ENCODE measurements at places on chromosomes 12 and 14.

DNA sequence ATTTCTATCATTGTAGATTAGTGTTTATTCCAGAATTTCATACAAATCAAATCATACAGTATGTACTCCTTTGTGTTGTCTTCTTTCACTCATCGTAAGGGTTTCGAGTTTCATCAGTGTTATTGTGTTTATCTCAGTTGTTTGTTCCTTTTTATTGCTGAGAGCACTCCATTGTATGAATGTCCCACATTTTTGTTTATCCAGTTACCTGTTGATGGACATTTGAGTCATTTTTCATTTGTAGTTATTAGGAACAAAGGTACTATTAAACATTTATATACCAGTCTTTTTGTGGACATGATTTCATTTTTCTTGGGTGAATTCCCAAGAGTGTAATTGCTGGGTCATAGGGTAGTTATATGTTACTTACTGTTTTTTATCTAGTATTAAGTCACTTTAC, 70.0 kb downstream of the BICD1 start:
- no peak for DNase-seq

DNA sequence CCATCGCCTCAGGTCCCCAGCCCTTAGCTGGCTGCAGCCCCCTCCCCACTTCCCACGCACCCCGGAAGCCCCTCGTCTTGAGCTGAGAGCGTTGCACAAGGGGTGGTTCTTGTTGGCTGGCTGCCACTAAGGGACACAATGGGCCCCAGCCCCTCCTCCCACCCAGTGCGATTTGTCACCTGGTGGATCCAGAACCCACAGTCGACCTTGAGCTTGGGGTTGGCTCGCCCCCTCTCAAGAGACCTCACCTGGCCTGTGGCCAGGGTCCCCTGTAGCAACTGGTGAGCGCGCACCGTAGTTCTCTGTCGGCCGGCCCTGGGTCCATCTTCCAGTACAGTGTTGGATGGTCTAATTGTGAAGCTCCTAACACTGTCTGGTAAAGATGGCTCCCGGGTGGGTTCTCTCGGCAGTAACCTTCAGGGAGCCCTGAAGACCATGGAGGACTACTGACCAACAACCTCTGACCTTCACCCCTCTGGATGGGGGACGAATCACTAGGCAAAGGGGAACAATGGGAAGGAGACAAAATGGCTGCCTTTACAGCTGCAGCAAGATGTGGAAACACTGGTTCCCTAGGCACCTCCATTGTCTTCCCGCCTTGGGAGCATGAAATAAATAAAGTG, 6.6 kb downstream of the PHB2 start:
- DNase-seq, result no peak

DNA sequence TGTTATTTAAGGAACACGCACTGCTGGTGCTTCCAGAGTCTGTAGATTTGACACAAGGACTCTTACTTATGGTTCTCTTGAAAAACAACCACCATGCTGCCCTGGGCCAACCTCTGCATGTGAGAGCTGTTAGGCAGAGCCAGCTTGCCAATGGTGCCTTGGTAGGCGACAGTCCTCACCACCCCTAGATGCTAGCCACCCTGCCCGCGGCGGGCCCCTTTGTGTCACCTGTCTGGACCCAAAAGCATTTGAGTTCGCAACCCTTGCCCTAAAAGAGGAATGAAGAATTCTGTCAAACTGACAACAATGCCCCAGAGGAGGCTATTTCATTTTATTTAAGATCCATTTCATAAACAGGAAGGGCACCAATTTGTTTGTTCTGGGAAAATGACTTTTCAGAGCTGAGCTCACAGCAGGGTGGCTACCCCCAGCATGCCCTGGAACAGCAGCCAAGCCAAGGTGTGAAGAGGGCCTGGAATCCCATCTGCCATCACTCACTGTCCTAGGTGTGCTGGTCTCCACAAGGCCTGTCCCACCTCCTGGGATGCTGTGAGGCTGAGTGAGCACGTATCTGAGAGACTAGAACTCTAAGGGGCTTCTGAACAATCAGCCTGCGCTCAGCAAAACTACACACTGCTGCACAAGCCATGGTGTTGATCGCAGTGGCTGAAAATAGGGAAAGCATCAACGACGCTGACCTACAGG, 63.8 kb upstream of the FZD10 start:
- no peak for DNase-seq

DNA sequence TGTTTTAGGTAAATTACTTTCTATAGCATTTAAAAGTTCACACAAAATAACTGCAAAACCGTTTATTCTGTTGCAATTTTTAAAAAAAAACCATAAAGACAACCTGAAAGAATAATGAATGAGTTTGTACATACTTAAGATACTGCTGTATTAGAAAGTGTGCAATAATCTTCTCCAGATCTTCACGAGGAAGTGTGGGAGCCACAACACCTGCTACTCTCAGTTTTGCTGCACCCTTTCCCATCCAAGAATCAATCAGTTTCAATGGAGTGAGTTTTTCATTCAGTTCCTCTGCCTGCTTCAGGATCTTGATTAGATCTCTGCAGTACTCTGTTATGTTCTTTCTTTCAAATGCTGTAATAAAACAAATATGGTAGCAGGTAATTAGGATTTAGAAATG, 30.1 kb downstream of the RECQL start:
- DNase-seq, result no peak

DNA sequence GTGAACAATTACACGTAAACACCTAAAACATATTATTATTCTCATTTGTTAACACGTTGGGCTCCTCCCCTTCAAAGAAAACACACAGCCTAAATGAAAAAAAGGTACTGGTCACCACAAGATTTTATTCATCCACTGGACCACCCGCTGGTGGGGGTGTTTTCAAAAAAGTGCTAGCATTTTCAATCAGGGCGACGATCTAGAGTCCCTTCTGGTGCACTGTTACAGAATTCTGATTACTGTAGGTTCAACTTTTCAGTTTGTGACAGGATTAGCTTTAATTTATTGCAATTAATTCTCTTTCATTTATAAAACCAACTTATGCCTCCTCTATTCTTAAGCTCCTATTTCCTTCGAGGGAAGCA, 443 bp downstream of the MAGOHB start:
- DNase-seq, result no peak

DNA sequence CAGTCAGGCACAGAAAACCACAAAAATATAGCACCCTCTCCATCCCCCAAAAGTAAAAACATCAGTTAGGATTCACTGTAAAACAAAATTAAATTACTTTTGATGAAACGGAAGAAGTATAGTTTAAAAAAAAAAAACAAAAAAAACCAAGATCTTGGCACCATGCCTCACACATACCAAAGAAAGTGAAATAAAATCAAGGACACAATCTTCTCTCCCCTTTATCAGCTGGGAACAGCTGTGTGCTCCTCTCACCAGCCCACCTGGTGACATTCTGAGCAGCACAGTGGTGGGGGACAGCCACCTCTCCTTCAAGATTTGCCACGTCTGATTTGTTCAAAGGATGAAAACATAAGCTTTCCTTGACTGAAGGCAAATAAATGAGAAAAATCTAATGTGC, 55.5 kb downstream of the ESR2 start:
- no peak for DNase-seq

DNA sequence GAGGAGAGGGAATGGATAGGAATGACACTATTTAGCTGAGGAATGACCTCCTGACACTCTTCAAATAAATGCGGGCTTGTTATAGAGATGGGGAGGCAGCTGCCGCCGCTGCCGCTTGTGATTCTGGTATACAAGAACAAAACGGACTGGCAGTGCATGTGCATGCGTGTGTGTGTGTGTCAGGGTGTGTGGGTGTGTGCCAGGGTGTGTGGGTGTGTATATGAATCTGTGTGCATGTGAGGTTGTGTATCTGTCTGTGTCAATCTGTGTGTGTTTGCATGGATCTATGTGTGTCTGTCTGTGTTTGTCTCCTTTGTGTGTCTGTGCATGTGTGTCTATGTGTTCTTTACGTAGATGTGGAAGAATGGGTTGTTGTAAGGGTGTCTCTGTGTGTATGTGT, 26.0 kb upstream of the LHX5 start:
- no peak for DNase-seq

DNA sequence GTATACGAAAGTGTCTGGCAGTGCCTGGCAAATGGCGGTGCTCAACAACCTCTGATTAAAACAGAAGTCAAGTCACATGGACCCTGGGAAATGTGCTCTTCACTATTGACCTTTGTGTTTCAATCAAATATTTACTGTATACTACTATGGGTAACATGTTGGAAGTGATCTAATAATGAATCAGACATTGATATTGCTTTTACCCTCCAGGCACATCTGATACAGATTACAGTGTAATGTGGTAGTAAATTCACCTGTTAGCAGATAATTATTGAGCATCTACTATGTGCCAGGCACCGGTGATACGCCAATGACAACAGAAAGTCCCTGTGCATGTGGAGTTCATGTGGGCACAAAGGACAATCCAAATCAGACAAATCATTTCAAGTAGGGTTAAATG, 63.1 kb downstream of the STON2 start:
- no peak for DNase-seq

GRCh38 chr12:104230304-104231095, 14.9 kb downstream of the TXNRD1 start:
- DNase-seq, result no peak

DNA sequence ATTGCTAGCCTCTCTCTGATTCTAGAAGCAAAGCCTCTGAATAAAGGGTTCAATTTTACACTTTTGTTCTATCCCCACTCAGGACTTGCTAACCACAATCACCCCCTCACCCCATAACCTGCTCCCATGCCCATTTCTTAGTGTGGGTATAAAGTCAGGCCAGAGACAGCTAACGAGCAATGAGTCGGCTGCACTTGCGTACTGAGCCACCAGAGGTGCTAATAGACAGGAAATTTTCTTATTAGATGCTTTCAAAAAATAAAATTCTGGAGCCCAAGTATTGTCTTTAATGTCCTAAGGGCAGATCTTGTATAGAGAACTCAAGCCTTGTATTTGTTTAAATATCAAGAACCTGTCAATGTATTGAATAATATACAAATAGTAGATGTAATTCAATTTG, 256.9 kb downstream of the SYT1 start:
- no peak for DNase-seq

GRCh38 chr14:76088326-76088725, 63.4 kb upstream of the GPATCH2L start:
- DNase-seq, result no peak

- DNase-seq, result no peak
These were observed 22.3 kb downstream of the LGR5 start for GRCh38 chr12:71461787-71462328.

DNA sequence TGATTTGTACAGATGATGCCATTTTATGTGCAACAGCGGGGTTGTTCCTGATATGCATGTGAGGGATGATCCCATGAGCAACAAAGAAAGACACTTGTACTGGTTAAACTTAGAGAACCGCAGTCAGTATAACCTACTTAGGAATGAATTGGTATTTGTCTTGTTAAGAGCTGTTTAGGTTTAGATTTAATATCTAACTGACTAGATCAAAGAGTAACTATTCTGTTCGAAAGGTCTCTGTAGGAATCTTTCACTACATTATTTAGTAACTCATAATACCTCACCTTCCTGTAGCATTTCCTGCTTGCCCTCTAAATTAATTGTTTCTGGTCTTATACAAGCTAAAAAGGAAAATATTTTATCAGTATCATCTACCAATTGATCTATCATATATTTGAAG, 350.4 kb downstream of the TRHDE start:
- DNase-seq, result no peak

DNA sequence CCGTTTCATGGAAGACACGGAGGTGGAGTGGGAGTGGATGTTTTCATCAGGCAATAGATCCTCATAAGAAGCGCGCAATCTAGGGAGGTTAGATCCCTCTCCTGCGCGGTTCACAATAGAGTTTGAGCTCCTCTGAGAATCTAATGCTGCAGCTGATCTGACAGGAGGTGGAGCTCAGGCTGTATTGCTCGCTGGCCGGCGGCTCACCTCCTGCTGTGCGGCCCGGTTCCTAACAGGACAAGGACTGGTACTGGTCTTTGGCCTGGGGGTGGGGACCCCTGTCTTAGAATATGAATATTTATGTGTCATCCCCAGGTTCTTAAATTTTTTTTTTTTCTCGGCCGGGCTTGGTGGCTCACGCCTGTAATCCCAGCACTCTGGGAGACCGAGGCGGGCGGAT, 36.7 kb downstream of the PRICKLE1 start:
- no peak for DNase-seq

DNA sequence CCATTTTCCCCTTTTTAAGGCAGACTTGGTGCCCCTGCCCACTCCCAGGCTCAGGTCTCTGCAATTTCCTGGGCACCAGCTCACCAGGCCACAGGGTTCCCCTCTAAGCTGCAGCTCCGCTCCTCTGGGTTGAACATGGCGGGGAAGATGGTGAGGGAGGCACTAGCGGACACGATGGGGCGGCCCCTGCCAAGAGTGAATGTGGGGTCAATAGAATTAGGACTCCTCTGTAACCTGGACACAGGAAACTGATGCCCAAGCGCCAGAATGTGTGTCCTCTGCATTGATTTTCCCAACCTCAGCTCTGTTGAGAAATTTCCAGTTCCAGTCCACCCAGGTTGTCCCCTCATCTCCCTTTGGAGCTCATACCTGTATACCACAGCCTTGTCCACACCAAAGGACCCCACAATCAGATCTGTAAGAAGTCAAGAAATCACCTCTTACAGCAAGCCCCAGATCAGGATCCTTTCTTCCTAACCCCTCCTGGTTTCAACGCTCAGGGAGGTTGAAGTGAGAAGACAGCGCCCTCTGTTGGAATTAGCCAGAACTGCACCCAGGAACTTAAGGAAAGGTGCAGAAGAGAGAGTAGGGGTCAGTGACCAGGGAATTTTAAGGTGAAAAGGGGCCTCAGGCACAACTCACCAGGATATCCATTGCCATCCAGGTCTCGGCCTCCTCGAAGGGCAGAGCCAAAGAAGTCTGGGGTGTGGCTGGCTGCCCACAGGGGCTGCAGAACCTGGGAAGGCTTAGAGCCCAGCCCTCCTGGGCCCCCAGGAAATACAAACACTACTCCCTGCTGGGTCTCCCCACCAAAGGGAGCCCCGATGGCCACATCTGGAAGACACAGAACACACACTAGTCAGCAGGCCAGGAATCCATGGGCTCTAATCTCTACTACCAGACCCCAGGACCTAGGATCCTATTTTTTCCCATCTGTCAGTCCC, 14.7 kb downstream of the ITGA5 start:
- DNase-seq, result peak; percentile 48

- no peak for DNase-seq
These were observed 123.0 kb downstream of the FSCB start for GRCh38 chr14:44384093-44384492.

- no peak for DNase-seq
These were observed 27.3 kb upstream of the KLRF1 start for GRCh38 chr12:9799961-9800360.

GRCh38 chr12:54648265-54648664, at the start of gene DCD:
Gene DCD (minus strand): TSS chr12:54648365. CDS start chr12:54648303, 62 bp downstream.
- DNase-seq, result no peak

Data from MV-4-11 (cell line).